Esophagus squamous epithelium (tissue), 5 donors: ENCODE measurements at places on chromosomes 7 and 10.

- no peak for DNase-seq
Observed at GRCh38 chr7:68456469-68456868, 1141.8 kb upstream of the AUTS2 start.

- no peak for DNase-seq
Observed at GRCh38 chr7:38051311-38051710, 126.7 kb upstream of the STARD3NL start.

GRCh38 chr7:24964191-24964590, 15.8 kb downstream of the OSBPL3 start:
- DNase-seq = no peak

DNA sequence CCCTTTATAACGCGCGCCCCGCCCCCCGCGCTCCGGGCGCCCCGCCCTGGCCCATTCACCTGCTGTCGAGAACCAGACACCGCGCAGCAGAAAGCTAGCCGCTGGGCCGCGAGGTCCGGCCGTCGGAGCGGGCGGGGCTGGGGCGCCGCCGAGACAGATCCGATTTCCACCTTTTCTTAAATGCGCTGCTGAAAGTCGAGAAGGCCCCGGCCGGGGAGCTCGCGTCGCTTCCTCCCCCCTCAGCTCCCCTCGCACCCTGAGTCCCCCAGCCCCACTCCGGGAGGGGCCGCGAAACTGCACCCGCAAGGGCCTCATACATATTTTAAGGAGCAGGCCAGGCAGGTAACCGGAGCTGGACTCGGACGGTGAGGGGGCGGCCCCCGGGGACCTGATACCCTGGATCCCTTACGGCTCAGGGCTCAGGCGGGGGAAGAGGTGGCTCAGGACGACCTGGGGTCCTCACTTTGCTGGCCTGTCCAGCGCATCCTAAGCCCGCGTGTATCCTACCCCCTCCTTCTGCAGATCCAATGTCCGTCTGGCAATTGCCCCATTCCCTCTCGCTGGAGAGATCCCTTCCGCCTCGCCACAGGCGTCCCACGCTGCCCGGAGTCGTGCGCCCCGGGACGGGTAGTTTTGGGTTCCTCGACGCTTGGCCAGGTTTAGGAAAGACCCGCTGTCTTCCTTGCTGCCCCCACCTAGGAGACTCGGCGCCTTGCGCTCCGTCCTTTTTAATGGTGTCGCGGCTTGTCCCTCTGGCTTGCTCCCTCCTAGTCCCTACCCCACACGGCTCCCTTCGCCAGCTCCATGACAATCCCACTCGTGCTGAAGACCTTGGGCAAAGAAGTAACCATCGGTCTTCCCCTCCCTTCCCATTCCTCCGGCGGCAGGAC, 170.6 kb downstream of the UBE2H start:
- no peak for DNase-seq

DNA sequence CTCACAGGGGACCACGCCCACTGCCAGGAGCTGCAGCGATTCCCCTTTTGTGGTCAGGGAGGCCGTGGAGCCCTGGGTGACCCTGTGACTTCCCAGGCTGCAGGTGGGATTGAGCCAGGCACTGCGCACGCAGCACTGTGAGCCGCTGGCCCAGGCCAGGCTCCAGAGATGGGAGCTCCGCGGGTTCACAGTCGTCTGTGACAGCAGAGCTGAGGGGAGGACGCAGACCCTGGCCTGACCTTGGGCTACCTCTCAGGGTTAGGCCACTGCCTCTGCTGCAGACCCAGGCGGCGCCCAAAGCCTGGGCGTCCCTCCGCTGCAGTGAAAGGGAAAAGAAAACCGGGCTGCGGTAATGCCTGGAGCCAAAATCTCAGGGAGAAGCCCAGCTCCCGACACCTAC, 107.5 kb upstream of the GPR26 start:
- no peak for DNase-seq

- DNase-seq = no peak
Observed at GRCh38 chr10:131892806-131893675, 7.8 kb upstream of the PPP2R2D start.

DNA sequence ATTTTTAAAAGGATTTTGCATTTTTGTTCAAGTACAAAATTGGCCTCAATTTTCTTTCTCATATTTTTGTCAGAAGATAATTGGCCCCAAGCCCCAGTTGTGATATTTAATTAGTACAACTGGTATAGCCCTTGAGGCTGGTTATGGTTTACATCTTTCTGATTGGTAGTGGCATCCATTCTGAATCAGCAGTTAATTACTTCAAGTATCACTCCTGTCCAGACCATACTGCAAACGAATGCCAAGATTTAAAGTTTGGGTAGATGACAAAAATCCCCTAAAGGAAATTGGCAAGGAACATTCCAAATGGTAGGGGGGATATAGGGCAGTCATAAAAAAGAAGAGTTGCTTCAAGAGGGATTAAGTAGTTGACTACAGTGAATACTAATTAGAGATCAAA, 23.1 kb downstream of the MYPN start:
- DNase-seq = no peak

DNA sequence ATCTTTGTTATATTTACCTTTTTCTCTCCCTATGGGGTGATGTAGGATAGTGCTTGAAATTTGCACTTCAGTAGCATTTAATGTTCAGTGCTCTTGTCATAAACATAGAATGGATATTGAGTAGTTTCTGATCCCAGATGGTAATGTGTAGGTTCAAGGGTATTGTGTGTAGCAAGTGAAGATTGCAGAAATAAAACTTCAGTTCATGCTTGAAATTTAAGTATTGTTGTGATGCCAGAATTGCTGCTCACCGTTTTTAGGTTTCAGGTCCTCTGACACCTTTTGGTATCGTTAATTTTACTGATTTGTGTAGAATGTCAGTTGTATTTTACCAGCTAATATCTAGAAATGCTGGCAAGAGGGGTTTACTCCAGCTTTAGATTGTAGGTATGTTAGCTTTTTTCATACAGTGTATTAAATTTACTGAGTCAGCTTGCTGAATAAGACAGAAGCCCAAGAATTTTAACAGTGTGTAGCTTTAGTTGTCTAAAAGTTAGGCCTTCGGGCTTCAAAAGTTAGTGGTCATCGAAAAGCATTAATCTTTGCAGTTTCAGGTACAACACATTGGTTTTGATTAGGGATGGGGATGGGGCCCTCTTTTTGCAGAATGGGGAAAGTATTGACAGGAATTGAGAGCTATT, 1.9 kb downstream of the PTEN start:
- no peak for DNase-seq

DNA sequence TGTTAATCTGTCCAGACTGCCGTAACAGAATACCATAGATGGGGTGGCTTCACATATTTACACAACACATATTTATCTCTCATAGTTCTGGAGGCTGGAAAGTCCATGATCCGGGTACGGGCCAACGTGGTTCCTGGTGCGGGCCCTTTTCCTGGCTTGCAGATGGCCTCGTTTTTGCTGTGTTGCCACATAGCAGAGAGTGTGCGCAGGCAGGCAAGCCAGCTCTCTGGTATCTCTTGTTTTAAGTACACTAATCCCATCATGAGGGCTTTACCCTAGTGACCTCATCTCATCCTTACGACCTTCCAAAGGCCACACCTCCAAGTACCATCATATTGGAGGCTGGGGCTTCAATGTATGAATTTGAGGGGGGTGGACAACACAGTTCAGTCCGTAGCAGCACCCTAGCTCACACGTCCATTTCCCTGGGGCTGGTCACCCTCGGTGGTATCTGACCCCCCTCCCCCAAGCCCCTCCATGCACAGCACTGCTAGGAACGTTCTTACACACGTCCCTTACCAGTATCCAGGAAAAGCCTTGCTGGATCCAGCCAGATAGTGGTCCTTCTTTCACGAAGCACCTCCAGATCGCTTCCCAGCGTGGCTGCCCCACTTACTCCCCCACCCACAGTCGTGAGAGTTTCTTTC, 21.5 kb downstream of the CUX1 start:
- no peak for DNase-seq

GRCh38 chr10:132336064-132336746, 4.2 kb downstream of the LRRC27 start:
- no peak for DNase-seq

- no peak for DNase-seq
Observed at GRCh38 chr7:152615031-152615741, 60.8 kb downstream of the XRCC2 start.

GRCh38 chr7:18808026-18808425, 309.4 kb downstream of the TWIST1 start:
- no peak for DNase-seq

DNA sequence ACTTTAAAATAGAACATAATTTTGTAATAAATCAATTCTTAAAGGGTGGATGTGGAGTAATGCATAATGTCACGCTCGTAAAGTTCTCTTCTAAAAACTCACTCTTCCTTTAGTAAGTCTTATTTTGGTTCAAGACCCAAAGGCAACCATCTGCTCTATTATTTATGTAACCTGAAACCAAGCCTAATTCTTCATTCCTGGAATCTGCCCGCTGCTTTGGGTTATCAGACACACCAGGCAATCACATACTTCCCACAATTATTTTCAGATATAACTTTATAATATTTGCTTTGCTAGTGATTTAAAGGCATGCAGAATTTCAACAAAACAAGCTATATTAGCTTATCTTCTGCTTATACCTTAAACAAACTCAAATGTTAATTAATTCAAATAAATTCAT, 39.0 kb downstream of the RAB11FIP2 start:
- no peak for DNase-seq

DNA sequence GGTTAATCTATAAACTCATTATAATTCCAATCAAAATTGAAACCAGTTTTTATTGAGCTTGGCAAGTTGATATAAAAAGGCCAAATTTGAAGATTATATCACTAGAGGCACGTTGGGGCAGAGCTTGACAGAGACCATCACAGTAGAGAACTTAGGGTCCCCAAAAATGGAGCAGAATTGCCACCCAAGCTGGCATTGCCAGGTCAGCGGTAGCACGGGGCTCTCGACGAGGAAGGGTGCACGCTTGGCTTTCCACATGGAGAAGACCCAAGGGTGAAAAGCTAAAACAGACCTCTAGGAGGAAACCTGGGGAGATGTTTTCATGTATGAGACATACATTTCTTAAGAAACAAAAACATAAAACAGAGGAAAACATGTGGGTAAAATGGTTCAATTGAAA, 4.3 kb upstream of the JAKMIP3 start:
- no peak for DNase-seq

GRCh38 chr10:124264271-124264670, 154.5 kb downstream of the OAT start:
- DNase-seq = no peak

DNA sequence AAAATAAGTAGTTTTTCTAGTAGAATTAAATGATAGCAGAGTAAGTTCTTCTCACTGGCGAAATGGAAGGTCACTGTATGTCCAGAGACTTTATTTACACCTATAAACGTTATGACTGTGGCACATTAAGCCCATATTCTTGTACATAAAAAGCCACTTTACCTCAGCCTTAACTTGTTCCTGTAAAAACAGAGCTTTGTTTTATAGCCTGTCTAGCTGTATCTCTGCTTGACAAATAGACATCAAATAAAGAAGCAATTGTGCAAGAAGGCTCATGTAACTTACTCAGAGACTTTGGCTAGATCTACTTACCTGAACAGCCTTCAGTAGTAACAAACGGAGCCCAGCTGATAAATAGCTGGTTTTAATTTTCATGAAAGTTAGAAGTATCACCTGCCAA, 324.1 kb upstream of the BMPER start:
- no peak for DNase-seq

- no peak for DNase-seq
Observed at GRCh38 chr10:87739703-87740102, 78.3 kb downstream of the ATAD1 start.
